ENCODE measurements at places on chromosomes 16 and 17.

GRCh38 chr16:50265260-50265659 is 1.1 kb upstream of the ADCY7 start:
- DNase-seq: no peak

DNA sequence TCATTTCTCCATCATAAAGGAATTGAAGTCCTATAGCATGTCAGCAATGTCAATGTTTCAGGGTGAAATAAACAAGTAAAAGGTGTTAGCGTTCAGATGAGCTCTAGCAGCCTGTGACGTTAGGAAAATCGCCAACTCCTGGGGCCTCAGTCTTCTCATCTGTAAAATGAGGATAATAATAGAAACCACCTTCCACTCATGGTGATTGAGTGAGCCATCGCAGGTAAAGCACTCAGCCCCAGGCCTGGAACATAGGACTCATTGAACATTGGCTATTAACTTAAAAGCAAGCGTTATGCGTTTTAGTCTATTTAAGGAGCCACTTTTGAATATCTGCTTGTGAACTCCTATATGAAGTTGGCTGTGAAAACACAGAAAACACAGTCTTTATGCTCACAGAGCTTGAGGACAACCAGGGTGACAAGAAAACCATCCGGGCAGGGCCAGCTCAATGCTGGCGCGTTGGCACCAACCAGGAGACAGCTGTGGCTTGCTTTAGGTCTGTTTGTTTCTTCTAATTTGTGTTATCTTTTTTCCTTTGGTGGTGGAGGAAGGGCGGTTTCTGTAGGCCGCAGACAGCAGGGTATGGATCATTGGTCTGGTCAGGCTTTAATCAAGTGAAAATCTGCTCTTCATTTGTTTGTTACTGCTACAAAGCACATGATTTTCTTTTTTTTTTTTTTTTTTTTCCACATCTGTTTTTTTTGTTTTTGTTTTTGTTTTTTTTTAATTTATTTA is 35.7 kb upstream of the MED9 start:
- no peak for DNase-seq

DNA sequence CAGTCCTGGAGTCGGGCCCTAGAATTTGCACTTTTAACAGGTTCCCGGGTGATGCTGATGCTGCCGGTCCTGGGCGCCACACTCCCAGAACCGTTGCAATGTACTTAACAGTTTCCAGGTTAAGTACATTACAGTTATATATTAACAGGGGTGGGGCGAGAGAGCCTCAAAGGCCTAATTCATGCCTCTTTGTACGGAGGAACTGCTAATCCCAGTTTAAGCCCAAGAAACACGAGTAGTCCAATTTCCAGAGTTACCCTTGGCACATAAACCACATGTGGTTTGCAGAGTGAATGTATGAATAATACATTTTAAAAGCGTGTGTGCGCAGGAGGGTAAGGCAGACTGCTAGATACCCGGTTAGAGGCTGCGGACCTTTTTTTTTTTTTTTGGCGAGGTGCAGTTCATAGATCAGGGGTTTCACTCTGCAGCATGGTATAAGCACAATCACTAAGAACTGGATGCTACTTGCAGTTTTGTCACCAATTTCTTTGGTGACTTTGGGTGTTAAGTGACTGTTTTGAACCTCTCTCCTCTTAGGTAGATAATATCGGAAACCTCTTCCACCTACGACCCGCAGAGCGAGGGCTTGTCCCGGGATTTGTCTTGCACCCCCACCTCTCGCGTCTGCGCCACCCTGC is 713 bp downstream of the COX11 start:
- DNase-seq: no peak

- no peak for DNase-seq
Measured at GRCh38 chr17:33039874-33040273, 48.2 kb downstream of the SPACA3 start.

DNA sequence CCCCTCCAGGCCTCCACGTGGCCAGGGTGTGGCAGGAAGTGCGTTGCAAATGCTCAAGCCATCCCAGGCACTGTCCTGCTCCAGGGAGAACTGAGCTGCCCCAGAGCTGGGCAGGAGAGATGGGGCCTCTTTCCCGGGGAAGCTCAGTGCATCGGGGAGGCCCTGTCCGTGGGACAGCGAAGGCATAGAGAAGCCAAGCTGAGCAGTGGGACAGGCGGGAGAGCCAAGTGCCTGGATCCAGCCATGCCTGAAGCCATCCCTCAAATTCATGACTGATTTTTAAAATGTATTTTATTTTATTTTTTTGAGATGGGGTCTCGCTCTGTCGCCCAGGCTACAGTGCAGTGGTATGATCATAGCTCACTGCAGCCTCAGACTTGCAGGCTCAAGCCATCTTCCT is 25.4 kb upstream of the SSTR5 start:
- DNase-seq: no peak

Data from anterior cingulate cortex (tissue), 58 donors.